ENCODE measurements at places on chromosomes 5 and 9.
A peak's percentile ranks its signal among the peaks of the same experiment; 100 is the strongest.

DNA sequence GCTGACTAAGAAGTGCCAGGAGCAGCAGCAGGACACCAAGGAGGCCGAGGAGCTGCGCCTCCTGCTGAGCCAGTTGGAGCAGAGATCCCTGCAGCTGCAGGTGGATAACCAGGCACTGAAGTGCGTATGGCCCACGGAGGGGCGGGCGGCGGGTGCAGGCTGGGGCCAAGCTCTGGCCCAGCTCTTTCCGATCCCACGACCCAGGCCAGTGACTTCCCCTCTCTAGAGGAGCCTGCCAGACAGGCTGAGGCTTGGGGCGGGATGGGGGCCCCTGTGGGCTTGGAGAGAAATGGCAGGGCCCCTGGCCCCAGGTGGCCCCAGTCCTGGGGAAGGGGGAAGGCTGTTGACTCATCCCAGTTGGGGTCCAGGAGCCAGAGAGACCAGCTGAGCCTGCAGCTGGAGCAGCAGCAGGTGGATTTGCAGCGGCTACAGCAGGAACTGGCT is 3.6 kb downstream of the PTRH1 start:
- DNase-seq: no peak

DNA sequence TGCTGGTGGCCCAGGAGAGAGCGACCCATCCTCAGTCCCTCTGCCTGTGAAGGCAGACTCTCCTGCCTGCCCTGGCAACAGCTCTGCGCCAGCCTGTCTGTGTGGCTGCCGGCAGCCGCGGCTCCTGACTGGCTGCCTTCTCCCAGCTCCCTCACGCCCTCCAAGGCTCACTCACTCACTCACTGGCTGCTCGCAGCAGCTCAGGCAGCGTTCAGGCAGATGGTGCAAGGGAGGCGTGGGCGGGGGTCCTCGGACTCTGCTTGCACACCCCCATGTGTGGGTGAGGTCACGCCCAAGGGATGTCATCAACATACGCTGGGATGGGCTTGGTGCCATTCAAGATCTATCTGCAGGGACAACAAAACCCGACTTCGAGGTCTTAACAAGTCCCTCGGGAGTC is 66.7 kb downstream of the DAB2IP start:
- DNase-seq: peak; percentile 44

DNA sequence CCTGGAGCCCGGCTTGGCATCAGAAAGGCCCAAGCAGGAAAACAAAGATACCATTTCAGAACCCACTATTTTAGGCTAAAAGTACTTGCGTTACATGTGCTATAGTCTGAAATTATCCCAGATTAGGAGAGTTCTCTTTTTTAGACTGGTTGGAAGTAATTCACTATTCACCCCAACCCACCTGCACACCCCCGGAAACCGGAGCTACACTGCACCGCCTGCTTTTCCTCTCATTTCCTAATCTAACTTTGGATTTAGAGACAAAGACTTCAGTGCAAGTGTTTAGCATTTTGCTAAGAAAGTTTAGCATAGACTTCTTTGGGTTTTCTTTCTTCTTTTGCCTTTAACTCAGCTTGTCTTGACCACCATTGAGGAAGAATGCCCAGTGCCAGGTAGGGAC is 79.2 kb downstream of the SECISBP2 start:
- no peak for DNase-seq

DNA sequence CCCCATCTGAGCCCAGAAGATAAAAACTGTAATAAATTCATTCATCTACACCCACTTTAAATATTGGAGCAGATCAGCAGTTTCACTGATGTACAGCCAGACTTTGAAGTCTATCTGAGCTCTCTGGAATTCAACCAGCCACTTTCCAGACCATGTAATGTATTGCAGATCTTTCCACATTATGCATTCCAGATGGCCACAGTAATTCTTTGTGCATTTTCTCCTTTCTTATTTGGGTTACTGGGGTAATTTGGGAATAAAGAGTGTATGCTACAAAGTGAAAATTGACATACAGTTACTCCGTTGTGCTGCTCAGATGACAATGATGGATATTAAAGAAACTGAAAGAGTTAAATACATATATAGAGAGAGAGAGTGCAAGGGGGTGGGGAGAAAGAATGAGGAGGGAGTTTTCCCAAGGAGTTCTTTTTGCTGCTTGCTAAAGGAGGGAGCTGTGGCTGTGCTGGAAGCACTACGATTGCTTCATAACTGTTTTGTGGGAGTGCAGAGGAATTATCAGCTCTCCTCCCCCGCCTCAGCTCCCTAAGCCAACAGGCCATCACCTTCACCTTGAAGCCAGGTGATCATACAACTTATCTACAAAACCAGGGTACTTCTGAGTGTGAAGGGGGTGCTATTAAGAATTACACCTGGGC is 152.8 kb downstream of the GAS1 start:
- DNase-seq: no peak

GRCh38 chr5:124157320-124157719 is 589.1 kb downstream of the ZNF608 start:
- DNase-seq: no peak

- no peak for DNase-seq
Measured at GRCh38 chr9:98871558-98872065, 64.1 kb downstream of the GALNT12 start.

GRCh38 chr5:93252165-93252564 is 328.9 kb downstream of the NR2F1-AS1 start:
- no peak for DNase-seq

DNA sequence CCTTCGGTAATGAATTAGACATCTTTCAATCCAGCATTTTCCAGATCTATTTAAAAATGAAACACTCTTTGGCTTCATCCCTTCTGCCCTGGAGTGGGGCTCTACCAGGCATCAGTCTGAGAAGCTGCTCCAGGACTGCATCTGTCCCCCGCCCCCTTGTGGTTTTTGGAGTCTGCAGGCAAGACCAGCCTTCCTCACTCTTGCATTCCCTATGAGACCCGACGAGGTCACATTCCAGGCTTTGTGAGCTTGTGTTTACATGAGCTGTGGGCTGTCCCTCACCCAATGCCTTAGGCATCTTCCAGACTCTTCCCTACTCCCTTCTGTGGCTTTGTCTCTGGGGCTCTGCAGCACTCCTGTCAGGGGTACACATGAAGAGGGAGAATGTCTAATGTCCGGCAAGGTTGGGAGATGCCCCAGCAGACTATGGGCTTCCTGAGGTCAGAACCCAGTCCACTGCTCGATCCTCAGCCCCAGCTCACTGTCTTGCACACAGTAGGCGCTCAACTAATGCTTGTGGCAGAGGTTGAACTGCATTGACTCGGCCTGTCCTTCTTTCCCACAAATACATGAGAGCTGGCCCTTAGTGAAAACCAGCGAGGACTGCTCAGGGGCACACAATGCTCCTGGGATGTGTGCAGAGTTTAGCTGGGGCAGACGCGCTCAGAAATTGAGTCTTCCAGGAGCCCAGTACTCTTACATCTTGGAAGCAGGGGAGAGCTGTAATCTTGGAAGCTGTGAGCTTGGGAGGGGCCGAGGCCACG is 11.7 kb upstream of the GADD45G start:
- DNase-seq: no peak

DNA sequence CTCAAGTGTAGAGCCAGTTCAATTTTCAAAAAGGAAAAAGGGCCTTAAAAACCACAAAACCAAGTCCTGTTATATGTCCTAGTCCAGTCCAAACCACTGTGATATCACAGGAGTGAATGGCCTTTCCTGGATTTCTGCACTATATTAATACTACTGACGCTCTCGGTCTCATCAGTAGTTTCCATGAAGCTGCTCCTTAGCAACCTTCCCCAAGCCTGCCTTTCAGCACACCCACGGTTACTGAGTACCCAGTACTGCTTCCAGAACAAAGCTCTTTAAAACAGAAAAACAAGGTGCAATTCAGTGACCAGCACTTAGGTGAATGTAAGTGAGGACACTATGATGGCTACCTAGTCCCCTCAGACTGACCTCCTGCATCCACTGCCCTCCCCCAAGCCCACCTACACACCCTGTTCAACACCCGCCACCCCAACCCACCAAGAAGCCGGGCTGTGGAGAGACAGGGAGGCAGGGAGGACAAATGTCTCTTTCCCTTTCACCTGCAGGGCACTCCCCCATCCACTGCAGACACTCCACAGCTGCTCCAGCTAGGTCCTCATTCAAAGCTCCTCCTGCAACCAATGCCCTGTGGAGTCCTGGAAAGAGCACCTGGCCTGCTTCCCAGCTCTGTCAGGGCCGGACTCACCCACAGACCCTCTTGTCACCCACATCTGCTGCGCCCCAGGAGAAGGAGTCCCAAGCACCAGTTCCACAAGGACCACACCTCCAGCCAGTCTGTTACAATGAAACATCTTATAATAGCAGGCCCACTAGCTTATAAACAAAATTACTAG is 25.9 kb downstream of the PSMB7 start:
- no peak for DNase-seq

DNA sequence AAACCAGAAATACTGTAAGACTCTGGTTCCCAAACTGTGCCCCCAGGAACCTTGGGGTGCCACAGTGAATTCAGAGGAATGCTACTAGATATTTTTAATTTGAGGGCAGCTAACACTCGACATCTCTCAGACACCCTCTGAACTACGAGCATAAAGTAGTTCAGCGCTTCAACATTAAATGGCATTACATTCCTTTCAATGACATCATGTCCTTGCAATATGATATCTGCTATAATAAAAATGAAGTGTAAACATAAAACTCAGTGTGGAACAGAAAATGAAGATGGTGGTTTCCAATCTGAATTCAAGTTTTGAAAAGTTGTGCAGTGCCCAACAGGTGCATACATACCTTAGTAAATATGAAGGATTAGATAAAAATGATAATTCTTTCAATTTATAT is 116.1 kb downstream of the LPAR1 start:
- DNase-seq: no peak

DNA sequence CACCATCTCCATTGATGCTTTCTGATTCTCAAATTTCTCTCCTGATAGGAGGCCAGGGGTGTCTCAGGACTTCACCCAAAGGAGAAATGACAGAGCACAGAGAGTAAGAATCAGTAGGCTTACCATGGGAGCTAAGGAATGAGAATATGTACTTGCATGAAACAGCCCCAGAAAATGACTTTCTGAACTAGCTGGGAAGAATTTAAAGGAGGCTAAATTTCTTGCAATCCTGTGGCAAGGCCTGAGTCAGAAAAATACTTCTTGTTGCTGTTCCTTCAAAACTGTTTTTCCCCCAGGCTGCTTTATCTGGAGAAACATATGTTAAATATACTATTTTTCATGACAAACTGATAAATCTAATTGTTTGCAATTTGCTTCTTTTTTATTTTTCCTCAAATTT is 53.4 kb upstream of the FBXL7 start:
- DNase-seq: no peak

- no peak for DNase-seq
Measured at GRCh38 chr5:2385818-2386217, 365.7 kb downstream of the IRX2 start.

DNA sequence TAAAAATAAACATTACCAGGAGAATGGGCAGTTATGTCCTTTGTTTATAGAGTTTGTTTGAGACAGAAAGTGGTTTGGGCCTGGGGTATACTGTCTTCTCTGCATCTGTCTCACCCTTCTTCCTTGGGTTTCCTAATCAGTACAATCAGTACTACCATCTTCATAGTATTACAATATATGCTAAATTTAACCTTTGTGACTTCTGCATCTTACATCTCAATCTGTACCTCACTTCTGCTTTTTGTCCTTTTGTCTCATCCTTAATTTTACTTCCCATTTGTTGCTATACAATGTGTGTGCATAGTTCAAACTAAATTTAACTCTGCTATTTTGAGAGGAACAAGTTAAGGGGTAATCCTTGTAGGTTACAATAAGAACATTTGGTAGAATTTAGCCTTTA is 19.6 kb downstream of the FBXO38 start:
- DNase-seq: no peak

- no peak for DNase-seq
Measured at GRCh38 chr5:60978968-60979367, 34.0 kb downstream of the NDUFAF2 start.

DNA sequence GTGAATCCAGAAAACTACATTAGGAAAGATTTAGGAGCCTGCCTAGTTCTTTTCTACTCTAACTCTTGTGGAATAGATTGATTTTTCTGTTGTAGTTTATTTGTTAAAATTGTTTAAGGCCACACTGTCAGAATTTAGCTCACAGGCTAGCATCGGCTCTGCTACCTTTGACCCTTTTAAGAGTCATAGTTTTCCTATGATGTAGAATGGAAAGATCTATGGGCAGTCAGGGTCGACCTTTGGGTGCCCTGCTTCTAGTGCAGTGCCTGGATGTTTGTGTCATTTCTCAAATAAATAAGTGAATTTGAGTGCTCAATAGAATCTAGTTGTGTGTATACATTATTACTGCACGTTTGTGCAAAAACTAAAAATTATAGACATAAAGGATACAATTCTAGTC is 38.7 kb downstream of the BASP1 start:
- DNase-seq: no peak

DNA sequence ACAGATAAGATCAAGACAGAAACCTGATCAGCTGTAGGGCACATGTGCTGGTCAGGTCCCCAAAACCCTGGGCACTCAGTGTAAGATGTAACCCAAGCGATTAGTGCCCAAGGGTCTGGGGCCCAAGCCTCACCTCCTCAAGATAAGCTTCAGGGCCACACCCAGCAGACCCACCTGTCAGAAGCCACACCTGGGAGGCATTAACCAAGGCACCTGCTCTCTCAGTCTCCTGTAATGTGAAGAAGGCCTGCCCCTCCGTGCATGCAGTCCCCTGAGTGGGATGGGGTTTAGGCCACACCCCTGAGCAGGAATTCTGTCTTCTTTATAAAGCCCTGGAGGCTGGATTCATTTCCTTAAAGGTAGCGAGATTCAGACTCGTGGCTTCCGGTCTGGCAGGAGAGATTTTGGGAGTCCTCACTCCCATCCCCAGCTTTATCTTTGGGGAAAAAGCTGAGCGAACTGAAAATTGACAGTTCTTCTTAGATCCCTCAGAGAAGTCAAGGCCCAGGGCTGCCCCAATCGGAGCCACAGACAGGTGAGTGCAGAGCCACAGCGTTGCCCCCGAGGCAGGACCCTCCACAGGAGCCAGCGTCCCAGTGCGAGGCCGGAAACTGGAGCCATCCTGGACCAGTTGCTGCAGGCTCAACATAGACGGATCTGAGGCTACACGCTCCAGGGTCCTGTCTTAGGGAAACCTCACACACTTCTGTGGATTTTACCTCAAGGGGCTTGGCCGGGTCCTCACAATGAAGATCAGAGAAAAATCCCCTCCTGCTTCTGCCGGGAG is 357.6 kb upstream of the IRX4 start:
- no peak for DNase-seq

Data from renal cortex interstitium (tissue), 15 donors.